ENCODE measurements at places on chromosomes 5 and 9.

GRCh38 chr5:112968411-112969106 is 8.0 kb upstream of the DCP2 start:
- DNase-seq = no peak

DNA sequence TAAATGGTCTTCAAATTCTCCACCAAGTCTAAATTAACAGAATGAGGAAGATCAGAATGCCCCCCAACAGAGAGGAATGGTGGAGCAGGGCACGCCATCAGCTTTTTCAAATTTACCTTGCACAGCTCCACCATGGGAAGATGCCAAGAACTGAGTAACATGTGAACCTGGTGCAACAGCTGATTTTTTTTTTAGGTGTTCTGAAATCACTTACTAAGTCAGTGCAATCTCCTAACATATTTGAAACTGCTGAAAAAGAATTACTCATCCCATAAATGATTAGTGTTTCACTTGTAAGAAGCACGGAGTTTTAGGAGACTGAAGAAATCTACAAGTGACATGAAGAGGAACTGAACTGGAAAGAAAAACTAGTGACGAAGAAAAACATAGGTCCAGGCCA is 5.1 kb downstream of the TMEM245 start:
- no peak for DNase-seq

DNA sequence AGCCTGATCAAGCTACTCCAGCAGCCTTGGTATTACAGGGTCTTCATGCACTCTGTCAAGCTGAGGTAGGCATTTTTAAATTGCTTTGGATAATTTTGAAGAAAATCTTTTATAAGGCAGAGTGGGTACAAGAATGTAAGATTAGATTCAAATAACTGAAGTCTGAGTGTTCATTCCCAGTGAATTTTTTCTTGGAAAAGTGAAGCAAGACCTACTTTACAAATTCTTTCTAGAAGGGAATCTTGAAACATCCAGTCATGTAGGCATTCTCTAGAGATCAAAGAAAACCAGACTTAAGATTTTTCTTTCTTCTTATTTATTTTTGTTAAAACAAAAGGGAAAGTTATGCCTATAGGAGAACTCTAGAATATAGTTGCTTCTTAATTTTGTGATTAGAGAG is 139.0 kb downstream of the FOCAD start:
- DNase-seq = no peak

GRCh38 chr9:92496396-92497176 is 14.3 kb upstream of the ASPN start:
- DNase-seq = no peak

- no peak for DNase-seq
These were observed 898.5 kb upstream of the SEMA6A start for GRCh38 chr5:117473165-117473564.

DNA sequence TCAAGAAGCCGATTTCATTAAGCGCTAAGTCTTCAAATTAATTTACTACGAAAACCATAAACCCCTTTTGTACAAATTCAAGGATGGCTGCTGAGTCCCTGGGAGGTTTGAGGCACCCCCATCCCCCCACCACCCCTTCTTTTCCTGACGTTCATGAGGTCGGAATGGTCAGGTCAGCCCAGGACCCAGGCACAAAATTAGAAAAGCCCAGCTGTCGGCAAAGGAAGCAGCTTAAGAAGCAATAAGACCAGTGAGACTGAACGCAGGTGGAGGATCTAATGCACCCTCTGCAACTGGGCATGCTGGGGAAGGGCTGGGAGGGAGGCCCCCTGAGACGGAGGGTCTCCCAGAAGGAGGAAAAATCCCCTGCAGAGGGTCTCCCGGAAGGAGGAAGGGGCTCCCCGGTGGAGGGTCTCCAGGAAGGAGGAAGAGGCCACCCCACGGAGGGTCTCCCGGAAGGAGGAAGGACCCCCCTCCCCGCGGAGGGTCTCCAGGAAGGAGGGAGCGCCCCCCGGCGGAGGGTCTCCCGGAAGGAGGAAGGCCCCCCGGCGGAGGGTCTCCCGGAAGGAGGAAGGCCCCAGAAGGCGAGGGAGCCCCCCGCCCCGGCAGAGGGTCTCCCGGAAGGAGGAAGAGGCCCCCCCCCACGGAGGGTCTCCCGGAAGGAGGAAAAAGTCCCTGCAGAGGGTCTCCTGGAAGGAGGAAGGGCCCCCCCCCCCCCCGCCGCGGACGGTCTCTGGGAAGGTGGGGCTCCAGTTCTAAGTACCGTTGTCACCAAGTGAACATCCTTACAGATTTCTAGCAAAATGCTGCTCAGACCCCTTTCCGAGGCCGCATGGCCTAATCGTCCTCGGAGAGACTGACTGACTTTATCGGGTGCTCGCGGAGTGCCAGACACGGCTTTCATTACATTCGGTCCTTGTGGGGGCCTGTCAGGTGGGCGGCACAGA is 74.4 kb upstream of the FCN1 start:
- DNase-seq = no peak

- no peak for DNase-seq
These were observed 7.6 kb downstream of the S1PR3 start for GRCh38 chr9:88998911-88999310.

- no peak for DNase-seq
These were observed 67.3 kb downstream of the PARP8 start for GRCh38 chr5:50733741-50734140.

GRCh38 chr5:142511358-142511757 is 174.5 kb downstream of the FGF1 start:
- DNase-seq = no peak

DNA sequence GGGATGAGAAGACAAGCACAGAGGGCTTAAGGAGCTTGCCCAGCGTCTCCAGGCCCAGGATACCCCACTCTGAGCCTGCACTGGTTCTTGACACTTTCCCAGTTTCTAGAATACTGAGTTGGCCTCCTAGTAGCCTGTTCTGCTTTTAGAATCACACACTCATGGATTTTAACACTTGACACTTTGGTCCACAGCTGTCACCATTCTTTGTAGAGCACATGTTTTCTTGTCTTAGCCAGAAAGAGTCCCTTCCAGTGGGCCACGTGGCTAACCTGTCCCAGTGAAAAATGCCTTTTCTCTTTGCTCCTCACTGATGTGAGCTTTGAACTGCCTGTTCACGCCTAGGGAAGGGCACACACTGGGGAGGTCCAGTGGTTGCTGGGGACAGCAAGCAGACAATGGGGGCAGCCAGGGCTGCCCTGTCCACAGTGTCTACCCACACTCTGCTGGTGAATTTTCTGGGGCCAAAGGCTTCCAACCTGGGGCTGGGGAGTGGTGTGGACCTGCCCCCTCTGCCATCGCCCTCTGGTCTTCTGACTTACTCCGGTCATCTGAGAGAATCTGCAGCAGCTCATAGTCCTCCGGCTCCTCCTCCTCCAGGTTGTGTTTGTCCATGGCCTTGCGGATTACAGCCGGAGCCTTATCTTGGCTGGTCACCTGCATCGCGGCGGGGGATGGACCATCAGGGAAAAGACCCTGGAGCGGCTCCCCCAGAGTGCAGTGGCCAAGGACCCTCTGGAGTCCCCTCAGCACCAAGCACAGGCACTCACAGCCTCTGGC is 21.1 kb downstream of the RALGDS start:
- no peak for DNase-seq

DNA sequence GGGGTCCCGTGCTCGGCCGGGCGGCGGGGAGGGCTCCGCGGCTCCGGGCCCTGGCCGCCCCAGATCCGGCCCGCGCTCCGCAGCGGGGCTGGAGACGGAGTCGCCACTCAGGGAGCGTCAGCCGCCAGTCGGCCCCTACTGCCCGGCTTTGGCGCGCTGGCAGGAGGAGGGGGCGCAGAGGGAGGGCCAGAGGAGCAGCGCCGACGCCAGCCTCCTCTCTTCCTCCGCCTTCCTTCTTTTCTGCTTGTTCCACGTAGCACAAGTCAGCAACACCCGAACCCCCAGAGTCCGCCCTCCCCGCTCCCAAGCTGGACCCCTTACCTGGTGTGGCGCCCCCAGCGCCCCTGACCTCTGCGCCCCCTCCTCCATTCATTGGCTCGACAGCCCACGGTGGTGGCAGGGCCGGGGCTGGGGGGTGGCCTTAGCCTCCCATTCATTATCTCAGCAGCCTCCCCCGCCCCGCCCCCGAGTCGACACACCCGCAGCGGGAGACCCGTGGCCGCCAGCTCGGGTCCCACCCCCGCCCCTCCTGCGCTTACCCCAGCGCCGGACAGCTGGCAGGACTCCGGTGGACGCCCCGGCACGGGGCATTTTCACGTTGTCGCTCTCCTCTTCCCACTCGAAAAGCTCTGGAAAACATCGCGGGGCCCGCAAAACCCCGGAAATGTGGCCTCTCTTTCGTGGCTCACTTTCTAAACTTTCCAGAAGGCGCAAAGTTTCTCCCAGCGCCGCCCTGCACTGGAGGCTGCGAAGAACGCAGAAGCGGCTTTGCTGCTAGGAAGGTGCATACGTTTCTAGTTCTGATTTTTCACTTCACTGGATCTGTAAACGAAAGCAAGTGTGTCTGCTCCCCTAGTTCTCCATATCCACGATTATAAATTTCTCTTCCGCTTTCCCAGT is at the start of gene LPAR1:
Gene LPAR1 (minus strand): TSS at position 140 of the 900 bp plus-strand sequence. CDS start 66,353 bp downstream, outside the sequence.
- DNase-seq = no peak

GRCh38 chr9:78273761-78274160 is 23.2 kb upstream of the PSAT1 start:
- DNase-seq = no peak

GRCh38 chr5:83482961-83483360 is 11.4 kb downstream of the VCAN start:
- no peak for DNase-seq

DNA sequence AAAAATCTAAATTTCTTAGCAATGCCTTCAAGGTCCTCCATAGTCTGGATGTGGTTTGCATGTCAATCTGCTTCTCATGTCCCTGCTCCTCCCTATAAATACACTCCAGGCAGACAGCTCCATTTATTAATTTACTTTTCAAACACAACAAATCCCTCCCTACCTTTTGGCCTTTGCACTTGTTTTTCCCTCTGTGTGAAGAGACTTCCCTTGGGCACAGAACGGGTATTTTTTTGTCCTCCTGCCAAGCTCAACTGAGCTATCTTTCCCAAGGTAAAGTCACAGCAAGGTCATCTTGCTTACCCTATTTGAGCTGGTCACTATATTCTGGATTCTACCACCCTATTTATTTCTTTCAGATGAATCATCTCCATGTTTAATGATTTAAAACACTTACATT is 159.6 kb upstream of the ANKH start:
- DNase-seq = no peak

DNA sequence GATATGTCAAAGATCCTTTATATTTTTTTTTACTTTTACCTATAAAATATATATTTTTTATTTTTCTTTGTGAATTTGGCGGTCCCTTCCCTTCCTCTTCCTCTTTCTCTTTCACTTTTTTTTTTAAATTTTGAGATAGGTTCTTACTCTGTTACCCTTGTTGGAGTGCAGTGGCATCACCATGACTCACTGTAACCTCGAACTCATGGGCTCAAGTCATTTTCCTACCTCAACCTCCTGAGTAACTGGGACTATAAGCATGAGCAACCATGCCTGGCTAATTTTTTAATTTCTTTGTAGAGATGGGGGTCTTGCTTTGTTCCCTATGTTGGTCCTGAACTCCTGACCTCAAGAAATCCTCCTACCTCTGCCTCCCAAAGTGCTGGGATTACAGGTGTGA is 258.0 kb upstream of the CLINT1 start:
- DNase-seq = peak; percentile 9

DNA sequence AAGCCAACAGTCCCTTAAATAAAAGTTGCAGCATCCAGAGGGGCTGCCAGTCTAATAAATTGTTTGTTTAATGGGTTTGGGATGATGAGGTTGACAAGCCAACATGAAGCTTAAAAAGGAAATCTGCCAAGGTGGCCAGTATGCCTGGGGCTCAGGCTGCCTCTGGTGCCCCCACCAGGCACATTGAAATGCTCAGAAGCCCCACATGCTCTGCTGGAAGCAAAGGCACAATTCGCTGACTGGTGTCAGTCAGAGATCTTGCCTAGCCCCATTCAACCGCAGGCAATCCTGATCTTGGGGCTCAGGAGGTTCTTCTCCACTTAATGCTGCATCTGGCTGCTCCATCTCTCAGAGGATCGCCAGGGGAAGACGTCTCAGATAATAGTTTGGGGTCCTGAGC is 44.2 kb upstream of the TCERG1 start:
- no peak for DNase-seq

GRCh38 chr5:73912821-73913271 is 286.9 kb downstream of the ARHGEF28 start:
- no peak for DNase-seq

GRCh38 chr9:93436655-93437407 is 14.7 kb upstream of the FAM120A start:
- DNase-seq = no peak

DNA sequence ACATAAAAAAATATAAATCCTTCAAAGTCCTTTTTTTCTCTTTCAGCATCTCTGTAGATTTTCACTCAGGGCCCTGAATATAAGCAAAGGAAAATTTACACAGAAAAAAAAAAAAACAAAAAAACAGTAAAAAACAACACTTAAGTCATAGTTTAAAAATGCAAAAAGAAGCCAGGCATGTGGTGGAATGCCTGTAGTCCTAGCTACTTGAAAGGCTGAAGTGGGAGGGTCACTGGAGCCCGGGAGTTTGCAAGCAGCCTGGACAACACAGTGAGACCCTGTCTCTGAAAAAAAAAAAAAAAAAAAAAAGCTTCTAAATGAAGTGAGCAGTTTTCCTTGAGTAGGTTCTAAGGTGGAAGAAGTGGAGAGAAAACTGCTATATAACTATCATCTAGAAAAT is 55.0 kb upstream of the BNC2 start:
- no peak for DNase-seq

- DNase-seq = no peak
These were observed 168.0 kb upstream of the ZNF618 start for GRCh38 chr9:113707953-113708695.

DNA sequence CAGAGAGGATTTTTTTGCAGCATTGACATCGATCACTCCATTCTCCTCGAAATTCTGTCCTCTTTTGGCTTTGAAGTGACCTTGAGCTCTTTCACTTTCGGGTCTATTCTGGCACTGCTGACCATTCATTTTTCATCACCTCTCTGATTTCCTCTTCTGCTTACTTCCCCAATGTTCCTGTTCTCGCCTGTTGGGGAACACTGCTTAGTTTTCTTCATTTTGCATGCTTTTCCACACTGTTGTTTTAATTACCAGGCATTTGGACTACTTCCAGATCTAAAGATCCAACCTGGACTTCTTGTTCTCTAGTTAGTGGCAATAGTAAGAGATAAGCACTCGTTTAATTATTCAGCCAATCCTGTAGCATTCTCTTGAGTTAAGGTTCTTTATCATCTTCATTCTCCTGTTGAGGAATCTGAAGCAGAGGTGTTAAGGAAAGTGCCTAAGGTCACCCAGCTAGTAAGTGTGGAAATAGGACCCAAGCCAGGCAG is 53.4 kb downstream of the MAN2A1 start:
- DNase-seq = no peak

DNA sequence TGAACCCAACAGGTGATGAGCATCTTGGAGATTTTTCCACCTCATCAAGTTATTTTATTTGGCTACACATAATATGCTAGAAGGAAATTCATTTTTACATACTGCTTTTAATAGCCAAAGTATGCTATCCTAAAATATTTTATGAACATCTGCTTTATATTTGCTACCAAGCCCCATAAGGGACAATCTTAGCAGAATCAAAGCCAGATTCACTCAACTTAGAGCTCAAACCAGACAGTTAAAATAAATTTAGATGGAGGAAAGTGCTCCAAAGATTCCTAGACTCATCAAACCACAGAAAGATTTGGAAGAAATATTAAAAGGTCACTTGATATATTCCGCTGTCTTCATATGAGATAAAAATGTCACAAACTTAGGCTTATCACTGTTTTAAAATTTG is 637.1 kb upstream of the CCNG1 start:
- no peak for DNase-seq

- no peak for DNase-seq
These were observed 221.7 kb downstream of the ZNF608 start for GRCh38 chr5:124524552-124525232.

- DNase-seq = peak; percentile 14
These were observed 34.4 kb upstream of the MRPS30 start for GRCh38 chr5:44774279-44774880.
